ENCODE measurements at places on chromosomes 4 and X. TPM values are rescaled to one million over a fixed set of nuclear protein-coding genes. Genes with fewer than 3 reads are reported as not detected.

Gene STPG2
- total RNA-seq, result 0.23 TPM

Gene ADH6
- not detected for total RNA-seq

Gene GASK1B
- 8.8 TPM for total RNA-seq

Gene F11
- not detected for total RNA-seq

Gene AFF2
- 15.4 TPM for total RNA-seq

Gene NAA10
- total RNA-seq, result 124 TPM

Gene TBC1D9
- total RNA-seq, result 15.9 TPM

Gene NALF2
- 5.7 TPM for total RNA-seq

Gene BMPR1B
- 26.8 TPM for total RNA-seq

- no peaks in the 10 kb centered on the region for H3K36me3 ChIP-seq
- H3K27ac ChIP-seq, result no peak overlapping the region
- H3K4me1 ChIP-seq, result no peaks in the 10 kb centered on the region
- H3K4me3 ChIP-seq, result no peak overlapping the region
Observed at GRCh38 chr4:93437991-93438390, 390.6 kb upstream of the ATOH1 start.

- DNase-seq, result no peak
- H3K36me3 ChIP-seq, result no peaks in the 10 kb centered on the region
- H3K4me3 ChIP-seq, result no peak overlapping the region
- no peaks in the 10 kb centered on the region for H3K27me3 ChIP-seq
Observed at GRCh38 chr4:186168750-186169149, 22.6 kb upstream of the CYP4V2 start.

- peaks cover 10% of the 10 kb centered on the region for H3K36me3 ChIP-seq
- no peak for DNase-seq
- H3K27ac ChIP-seq, result no peak overlapping the region
Observed at GRCh38 chr4:119517361-119518229, 111.0 kb downstream of the PDE5A start.

GRCh38 chr4:37767546-37767945 lies 58.9 kb upstream of the PGM2 start:
- no peak for DNase-seq
- no peak overlapping the region for H3K4me3 ChIP-seq
- no peaks in the 10 kb centered on the region for H3K27me3 ChIP-seq
- no peaks in the 10 kb centered on the region for H3K36me3 ChIP-seq
- H3K4me1 ChIP-seq, result peaks cover 22% of the 10 kb centered on the region

DNA sequence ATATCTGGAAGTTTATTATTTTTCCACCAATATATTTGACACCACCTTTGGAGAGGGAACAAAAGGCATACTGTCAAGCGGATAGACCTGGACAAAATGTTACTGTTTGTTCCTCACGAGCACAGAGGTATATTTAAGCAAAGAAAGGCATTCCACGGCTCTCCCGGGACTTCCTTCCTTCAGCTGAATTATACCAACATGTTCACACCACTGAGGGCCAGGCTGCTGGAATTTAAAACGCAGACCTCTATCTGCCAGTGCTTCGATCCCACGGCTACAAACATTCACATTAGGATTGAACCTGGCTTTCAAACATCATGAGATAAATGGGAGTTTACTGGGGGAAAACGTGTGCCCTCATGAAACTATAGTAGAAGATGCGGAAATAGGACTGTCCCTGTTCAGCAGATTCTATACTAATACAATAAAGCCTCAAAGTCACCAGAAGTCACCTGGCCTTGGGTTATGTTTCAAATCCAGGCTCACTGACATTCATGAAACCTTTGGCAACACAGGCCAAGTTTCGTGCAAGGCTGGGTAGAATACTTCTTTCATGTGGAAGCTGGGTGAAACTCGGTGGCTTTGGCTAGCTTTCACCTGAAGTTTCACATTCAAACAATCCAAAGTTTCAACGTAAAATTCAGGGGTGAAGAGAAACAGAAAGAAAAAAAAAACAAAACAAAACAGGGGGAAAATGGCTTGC lies 39.5 kb downstream of the SORBS2 start:
- H3K4me1 ChIP-seq, result peaks cover 45% of the 10 kb centered on the region
- no peaks in the 10 kb centered on the region for H3K27me3 ChIP-seq
- DNase-seq, result no peak
- H3K27ac ChIP-seq, result no peak overlapping the region

- H3K4me3 ChIP-seq, result no peak overlapping the region
- peaks cover 6% of the 10 kb centered on the region for H3K4me1 ChIP-seq
- H3K27me3 ChIP-seq, result peaks cover 2% of the 10 kb centered on the region
- no peak overlapping the region for H3K27ac ChIP-seq
Observed at GRCh38 chr4:170139764-170140163, 50.0 kb upstream of the AADAT start.

DNA sequence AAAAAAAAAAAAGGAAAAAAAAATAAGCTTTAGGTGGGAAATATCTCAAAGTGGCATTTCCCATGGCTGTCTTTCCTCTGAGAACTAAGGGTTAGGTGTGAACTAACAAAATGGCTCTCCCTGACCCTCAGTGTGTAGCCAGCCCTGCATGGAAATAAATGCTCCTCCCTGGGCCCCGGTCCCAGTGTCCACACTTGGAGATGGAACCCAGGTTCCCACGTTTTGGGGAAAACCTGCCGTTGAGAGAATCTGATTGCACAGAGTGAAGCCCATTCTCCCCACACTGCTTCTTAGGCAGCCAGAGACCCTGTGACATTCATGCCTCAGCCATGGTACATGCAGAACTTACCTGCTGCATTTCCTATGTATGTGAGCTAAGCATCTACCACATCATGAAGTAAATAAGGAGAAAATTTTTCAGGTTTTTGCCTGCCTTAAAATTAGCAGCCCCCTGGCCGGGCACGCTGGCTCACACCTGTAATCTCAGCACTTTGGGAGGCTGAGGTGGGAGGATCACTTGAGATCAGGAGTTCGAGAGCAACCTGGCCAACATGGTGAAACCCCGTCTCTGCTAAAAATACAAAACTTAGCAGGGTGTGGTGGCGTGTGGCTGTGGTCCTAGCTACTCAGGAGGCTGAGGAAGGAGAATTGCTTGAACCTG lies 34.5 kb downstream of the HTT-AS start:
- no peaks in the 10 kb centered on the region for H3K36me3 ChIP-seq
- no peak overlapping the region for H3K27ac ChIP-seq
- no peaks in the 10 kb centered on the region for H3K27me3 ChIP-seq
- H3K4me1 ChIP-seq, result peaks cover 12% of the 10 kb centered on the region

- no peaks in the 10 kb centered on the region for H3K27me3 ChIP-seq
- H3K4me1 ChIP-seq, result peaks cover 11% of the 10 kb centered on the region
- no peak overlapping the region for H3K27ac ChIP-seq
- no peak overlapping the region for H3K4me3 ChIP-seq
Observed at GRCh38 chr4:135184715-135185114, 983.1 kb upstream of the PABPC4L start.

DNA sequence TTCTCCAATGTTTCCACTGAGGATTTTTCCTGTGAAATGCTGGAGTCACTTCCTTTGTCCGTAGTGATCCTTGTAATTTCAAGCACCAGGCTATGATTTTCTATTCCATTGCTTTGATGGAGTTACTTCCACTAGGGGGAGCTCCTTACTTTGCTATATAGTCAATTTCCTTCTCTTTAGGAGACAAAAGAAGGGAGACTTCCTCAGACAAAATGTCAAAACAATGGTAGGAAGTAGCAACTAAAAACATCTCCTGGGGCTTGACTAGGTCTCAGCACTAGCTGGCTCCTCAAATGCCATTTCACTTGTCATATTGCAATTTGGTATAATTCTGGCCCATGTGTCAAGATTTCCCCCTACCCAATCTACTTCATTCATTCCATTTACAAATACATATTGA lies 24.1 kb downstream of the ZCCHC12 start:
- H3K4me3 ChIP-seq, result no peak overlapping the region
- DNase-seq, result no peak
- H3K27me3 ChIP-seq, result no peaks in the 10 kb centered on the region

GRCh38 chr4:36420111-36420679 lies 138.8 kb downstream of the DTHD1 start:
- H3K36me3 ChIP-seq, result no peaks in the 10 kb centered on the region
- peaks cover 6% of the 10 kb centered on the region for H3K4me1 ChIP-seq
- DNase-seq, result no peak
- peaks cover 3% of the 10 kb centered on the region for H3K27me3 ChIP-seq

GRCh38 chr4:52507774-52508173 lies 151.3 kb downstream of the USP46 start:
- no peak overlapping the region for H3K27ac ChIP-seq
- H3K27me3 ChIP-seq, result no peaks in the 10 kb centered on the region
- no peak for DNase-seq
- H3K4me3 ChIP-seq, result no peak overlapping the region

- H3K27me3 ChIP-seq, result no peaks in the 10 kb centered on the region
Observed at GRCh38 chr4:100948911-100949310, 398.4 kb downstream of the PPP3CA start.

DNA sequence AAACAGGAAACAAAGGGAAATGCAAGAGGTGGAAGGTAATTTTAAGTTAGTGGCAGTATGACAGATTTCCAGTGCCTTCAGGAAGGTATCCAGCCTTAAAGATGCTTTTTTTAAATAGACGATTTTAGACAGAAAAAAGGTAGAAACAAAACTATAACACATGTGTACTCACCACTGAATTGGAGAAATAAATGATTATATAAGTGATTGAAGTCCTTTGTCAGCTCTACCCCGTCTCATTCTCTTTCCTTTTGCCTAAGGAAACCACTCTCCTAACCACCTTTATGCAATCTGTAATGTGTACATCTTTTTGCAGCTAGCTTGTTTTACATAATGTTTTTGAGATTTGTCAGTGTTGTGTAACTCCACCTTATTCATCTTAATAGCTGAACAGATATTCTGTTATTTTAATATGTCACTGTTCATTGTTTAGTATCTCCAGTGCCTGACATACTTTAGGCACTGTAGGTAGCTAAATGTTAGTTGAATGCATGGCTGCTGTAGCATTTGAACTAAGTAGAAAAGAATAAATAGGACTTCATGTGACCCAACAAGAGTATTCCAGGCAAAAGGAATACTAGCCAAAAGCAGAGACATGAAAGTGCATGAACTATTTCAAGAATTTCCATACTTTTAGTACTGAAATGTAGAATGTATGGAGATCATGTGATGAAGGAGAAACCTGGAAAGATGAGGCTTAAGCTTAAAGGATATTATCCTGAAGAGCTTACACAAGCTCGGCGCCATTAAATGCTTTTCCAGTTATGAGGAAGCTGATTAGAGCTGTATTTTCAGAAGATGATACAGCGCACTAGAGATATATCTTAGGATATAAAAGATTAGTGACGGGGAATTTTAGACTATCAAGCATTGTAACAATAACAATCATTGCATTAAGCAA lies 865 bp downstream of the FAM200B start:
- peaks cover 51% of the 10 kb centered on the region for H3K4me1 ChIP-seq
- H3K27ac ChIP-seq, result peak overlapping the region; percentile 99
- peaks cover 21% of the 10 kb centered on the region for H3K36me3 ChIP-seq
- H3K4me3 ChIP-seq, result peak overlapping the region; percentile 99
- no peak for DNase-seq

- no peak for DNase-seq
- peak overlapping the region; percentile 69 for H3K27ac ChIP-seq
- peaks cover 26% of the 10 kb centered on the region for H3K4me1 ChIP-seq
- peaks cover 15% of the 10 kb centered on the region for H3K36me3 ChIP-seq
- H3K27me3 ChIP-seq, result no peaks in the 10 kb centered on the region
- no peak overlapping the region for H3K4me3 ChIP-seq
Observed at GRCh38 chr4:89829470-89830138, 7.4 kb downstream of the SNCA start.

DNA sequence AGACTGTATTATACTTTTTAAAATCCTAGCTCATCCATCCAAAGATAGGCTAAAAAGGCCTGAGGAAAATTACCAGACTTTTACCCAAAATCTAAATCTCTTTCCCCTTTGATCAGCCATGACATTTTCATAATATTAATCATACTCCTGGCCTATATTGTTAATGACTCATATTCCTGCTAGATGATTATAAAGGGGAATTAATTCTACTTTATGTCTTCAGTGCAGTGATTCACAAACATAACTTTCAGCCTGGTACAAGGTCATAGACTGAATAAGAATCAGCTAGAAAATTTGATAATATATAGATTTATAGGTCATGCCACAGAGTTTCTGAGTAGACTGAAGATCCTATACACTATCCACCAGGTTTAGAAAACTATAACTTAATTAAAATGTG lies 1905.4 kb downstream of the C4orf33 start:
- no peak for DNase-seq
- H3K27me3 ChIP-seq, result no peaks in the 10 kb centered on the region
- no peaks in the 10 kb centered on the region for H3K4me1 ChIP-seq
- no peak overlapping the region for H3K4me3 ChIP-seq

- no peak for DNase-seq
- H3K4me3 ChIP-seq, result no peak overlapping the region
- H3K4me1 ChIP-seq, result peaks cover 27% of the 10 kb centered on the region
- no peaks in the 10 kb centered on the region for H3K27me3 ChIP-seq
Observed at GRCh38 chrX:154432210-154432609, 3.7 kb downstream of the ATP6AP1 start.

- H3K27ac ChIP-seq, result no peak overlapping the region
- peaks cover 29% of the 10 kb centered on the region for H3K4me1 ChIP-seq
- peaks cover 70% of the 10 kb centered on the region for H3K27me3 ChIP-seq
Observed at GRCh38 chrX:154804261-154804956, 876 bp downstream of the MPP1 start.

DNA sequence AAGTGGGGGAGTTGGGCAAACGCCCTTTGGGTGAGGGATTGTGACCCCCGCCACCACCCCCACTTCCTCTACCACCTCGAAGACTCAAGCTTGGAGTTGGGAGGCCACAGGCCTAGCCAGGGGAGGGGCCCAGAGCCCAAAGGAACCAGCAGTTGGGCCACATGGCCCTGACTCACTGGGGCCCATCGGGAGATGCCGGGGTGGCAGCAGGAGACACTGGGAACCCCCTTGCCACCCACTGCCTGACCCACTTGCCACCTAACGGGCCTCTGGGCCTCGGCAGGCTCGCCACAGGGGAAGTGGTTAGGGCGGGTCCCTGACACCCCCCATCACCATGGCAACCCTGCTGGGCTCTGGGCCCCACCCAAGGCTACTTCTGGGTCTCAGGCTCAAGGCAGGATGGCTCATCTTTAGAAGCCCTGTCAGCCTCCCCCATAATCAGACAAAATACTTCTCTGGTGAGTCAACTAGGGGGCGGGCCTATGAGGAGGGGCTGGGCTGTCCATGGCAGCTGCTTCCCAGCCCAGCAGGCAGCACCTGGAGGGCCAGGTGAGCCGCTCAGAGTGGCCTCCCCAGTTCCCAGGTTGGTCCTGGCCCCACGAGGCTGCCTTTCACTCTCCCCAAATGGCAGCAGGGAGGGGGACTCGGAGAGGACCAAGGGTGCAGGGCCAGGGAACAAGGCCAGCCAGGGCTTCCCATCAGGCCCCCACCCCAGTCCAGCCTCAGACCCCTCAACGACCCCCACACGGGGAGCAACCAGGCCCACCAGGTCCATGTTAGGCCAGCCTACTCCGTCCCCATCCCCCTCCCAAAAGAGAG lies 5.6 kb downstream of the FLNA start:
- H3K36me3 ChIP-seq, result peaks cover 4% of the 10 kb centered on the region
- peak overlapping the region; percentile 98 for H3K4me3 ChIP-seq
- H3K4me1 ChIP-seq, result peaks cover 6% of the 10 kb centered on the region
- peaks cover 8% of the 10 kb centered on the region for H3K27me3 ChIP-seq
- DNase-seq, result no peak

- H3K4me3 ChIP-seq, result no peak overlapping the region
- no peaks in the 10 kb centered on the region for H3K27me3 ChIP-seq
- peaks cover 4% of the 10 kb centered on the region for H3K4me1 ChIP-seq
- H3K36me3 ChIP-seq, result peaks cover 2% of the 10 kb centered on the region
- no peak overlapping the region for H3K27ac ChIP-seq
Observed at GRCh38 chrX:121308276-121308805, 260.9 kb downstream of the GLUD2 start.
